Activated CD4-positive, alpha-beta T cell treated with anti-CD3 and anti-CD28 coated beads, Interleukin-2, amount 10 ng/mL, durations not matched to agents 24 days and 14 days (primary cell): ENCODE measurements at places on chromosomes 2 and 18. TPM values are rescaled to one million over a fixed set of nuclear protein-coding genes. Genes with fewer than 3 reads are reported as not detected.

PTH2R gene
- 0.07 TPM in 2 replicates for total RNA-seq

DNA sequence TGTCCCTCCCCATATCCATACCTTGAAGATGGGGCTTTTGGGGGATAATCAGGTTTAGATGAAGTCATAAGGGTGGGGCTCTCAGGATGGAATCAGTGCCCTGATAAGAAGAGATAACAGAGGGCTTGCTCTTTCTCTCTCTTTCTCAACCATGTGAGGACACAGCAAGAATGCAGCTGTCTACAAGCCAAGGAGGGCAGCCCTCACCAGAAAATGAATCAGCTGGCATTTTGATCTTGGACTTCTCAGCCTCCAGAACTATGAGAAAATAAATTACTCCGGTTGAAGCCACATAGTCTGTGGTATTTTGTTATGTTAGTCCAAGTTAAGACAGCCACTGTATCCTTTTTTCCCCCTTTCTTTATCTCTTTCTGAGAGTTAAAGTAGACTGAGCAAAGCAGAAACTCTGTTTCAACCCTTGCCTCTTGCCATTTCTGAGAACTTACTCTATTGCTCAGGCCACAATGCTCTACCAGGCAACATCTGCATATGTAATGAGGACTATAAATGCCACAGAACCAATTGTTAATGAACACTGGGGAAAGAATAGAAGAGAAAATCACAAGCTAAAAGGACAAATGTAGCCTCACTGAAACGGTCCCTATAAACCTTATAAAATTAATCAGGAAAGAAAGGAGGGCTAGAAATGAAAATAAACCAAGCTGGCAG, 56.9 kb downstream of the SRBD1 start:
- no peaks in the 10 kb centered on the region for H3K27me3 ChIP-seq
- H3K36me3 ChIP-seq, result peaks cover 46% of the 10 kb centered on the region
- DNase-seq, result no peak
- peaks cover 25% of the 10 kb centered on the region for H3K4me1 ChIP-seq
- peak overlapping the region; percentile 88 for H3K27ac ChIP-seq

- DNase-seq, result no peak
- H3K36me3 ChIP-seq, result no peaks in the 10 kb centered on the region
- no peak overlapping the region for H3K27ac ChIP-seq
Observed at GRCh38 chr2:210938228-210938627, 381.8 kb downstream of the CPS1 start.

DNA sequence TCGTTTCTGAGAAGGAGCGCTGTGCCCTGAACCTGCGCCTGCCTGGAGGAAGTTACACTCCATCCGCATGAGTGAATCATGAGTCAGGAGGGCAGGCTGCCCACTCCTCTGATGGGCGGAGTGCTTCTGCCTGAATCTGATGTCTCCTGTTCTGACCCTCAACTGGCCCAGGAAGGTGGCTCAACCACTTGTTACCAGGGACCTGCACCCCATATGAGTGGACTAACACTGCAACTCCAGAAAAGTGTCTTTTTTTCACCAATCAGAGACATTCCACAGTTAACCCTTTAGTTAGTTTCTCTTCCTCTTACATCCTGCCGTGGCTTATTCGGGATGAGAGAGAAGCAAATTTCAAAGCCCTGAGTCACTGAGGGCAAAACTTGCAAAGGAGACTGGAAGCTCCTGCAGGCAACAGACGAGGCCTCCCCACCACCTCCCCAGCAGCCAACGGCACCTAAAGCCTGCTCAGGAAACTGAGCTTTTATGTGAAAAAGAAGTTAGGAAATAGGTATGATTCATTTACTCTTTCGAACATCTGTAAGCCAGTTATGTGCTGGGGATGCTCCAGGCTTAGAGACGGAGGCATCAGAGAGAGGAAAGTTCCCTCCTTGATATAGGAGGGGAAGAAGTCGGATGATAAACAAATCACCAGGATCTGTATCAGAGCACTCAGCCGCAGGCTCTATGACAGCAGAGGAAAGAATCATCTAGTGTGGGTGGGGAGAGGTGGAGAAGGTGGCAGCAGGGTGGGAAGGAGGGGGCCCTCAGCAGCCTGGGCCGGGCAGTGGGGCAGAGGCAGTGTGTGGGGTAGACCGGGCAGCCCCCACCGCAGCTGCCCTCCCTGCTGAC, 30.9 kb downstream of the MBP start:
- H3K4me3 ChIP-seq, result peak overlapping the region; percentile 83
- H3K36me3 ChIP-seq, result peaks cover 65% of the 10 kb centered on the region
- DNase-seq, result peak; percentile 82
- H3K4me1 ChIP-seq, result peaks cover 88% of the 10 kb centered on the region
- no peaks in the 10 kb centered on the region for H3K27me3 ChIP-seq
- H3K27ac ChIP-seq, result peak overlapping the region; percentile 97

GRCh38 chr2:112960230-112960825, 17.5 kb upstream of the IL36G start:
- H3K27ac ChIP-seq, result no peak overlapping the region
- no peak for DNase-seq
- H3K36me3 ChIP-seq, result no peaks in the 10 kb centered on the region
- peaks cover 3% of the 10 kb centered on the region for H3K4me1 ChIP-seq

MROH2A gene
- total RNA-seq, result not detected in 2 replicates

DNA sequence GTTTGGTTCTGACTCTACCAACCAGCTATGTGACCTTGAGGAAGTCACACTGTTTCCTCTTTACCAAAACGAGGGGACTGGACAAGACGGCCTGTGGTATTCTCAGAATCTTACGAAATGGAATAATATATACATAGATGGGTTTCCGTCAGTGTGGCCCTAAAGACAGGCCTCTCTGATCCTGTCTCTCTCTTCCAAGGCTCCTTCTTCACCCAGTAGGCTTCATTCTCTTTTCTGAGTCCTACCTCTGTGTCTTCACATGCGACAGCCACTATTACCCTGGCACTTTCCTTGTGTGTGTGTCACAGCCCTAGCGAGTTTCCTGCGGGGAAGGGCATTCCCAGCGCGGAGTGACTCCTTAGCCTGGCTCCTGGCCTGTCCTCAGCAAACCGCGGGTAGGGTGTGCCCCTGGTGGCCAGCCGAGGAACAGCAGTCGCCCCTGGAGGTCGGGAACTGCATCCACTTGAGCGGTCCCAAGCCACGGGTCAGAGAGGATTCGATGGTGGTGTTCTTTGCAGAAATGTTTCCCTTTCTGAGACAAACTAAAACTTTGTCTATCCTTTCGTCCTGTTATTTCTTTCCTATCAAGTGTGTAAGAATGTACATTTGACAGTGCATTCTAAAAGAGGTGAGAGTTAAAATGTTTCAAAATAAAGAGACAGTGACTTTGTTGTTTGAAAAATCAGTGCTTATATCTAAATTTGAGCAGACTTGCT, 63.3 kb downstream of the RAB31 start:
- no peaks in the 10 kb centered on the region for H3K36me3 ChIP-seq
- peak; percentile 86 for DNase-seq
- no peak overlapping the region for H3K4me3 ChIP-seq
- no peak overlapping the region for H3K27ac ChIP-seq
- peaks cover 4% of the 10 kb centered on the region for H3K4me1 ChIP-seq
- H3K27me3 ChIP-seq, result peaks cover 22% of the 10 kb centered on the region

HOXD9 gene
- not detected in 2 replicates for total RNA-seq

GRCh38 chr2:19738707-19739106, 163.1 kb downstream of the TTC32 start:
- no peak overlapping the region for H3K4me3 ChIP-seq
- no peaks in the 10 kb centered on the region for H3K4me1 ChIP-seq
- DNase-seq, result no peak
- peaks cover 9% of the 10 kb centered on the region for H3K27me3 ChIP-seq
- H3K36me3 ChIP-seq, result no peaks in the 10 kb centered on the region

GRCh38 chr2:42914314-42914713, 121.9 kb upstream of the HAAO start:
- H3K4me3 ChIP-seq, result no peak overlapping the region
- peaks cover 3% of the 10 kb centered on the region for H3K27me3 ChIP-seq
- DNase-seq, result no peak

DNA sequence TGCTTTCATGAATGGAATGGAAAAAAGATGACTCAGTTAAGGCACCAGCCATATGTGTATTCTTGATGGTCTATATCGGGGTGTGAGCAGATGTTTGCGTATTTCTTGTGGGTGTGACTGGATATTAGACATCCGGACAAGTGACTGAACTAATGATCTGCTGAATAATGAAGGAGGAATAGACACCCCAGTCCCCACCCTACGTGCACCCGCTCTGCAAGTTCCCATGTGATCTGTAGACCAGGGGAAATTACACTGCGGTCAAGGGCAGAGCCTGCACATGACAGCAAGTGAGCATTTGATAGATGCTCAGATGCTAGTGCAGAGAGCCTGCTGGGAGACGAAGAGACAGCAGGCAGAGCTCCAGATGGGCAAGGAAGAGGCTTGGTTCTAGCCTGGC, 12.4 kb upstream of the PRLH start:
- no peak overlapping the region for H3K4me3 ChIP-seq
- H3K36me3 ChIP-seq, result peaks cover 2% of the 10 kb centered on the region
- no peak for DNase-seq
- peaks cover 18% of the 10 kb centered on the region for H3K27me3 ChIP-seq
- H3K27ac ChIP-seq, result no peak overlapping the region
- peaks cover 11% of the 10 kb centered on the region for H3K4me1 ChIP-seq

NEB gene
- total RNA-seq, result 0.02 and 0.09 TPM in 2 replicates

PLB1 gene
- total RNA-seq, result 0.63 and 1.8 TPM in 2 replicates
